ENCODE measurements at places on chromosomes 12 and 14.

- DNase-seq, result no peak
Measured at GRCh38 chr12:48030173-48030650, 25.9 kb upstream of the COL2A1 start.

DNA sequence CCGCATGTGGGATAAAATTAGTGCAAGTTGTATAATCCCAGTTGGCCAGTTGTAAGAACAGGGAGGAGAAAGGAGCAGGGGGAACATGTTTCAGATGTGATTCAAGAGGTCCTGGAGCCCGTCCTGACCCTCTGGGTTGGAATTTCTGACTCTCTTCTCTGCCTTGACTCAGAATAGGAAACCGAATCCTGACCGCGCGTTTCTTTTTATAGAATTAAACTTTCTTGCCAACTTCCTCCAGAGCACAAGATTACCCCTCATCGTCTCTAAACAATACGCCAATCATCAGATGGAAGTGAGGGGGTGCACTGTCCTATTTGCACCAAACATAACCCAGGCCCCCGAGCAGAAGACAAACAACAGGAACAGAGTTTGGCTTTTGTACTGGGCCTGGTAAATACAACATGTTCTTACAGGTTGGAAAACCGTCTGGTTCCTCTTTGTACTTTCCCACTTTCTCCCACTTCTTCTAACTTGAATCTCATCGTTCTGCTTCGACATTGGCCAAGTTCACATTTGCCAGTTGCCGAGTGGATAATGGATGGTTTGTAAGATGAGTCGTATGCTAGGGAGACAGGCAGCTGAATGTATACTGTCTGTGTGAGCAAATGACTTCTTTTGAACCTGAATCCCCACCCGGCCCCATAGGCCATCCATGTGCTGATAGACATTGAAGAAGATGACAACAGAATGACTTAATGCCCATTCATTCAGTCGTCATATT, 42.6 kb upstream of the MED13L start:
- DNase-seq, result no peak

DNA sequence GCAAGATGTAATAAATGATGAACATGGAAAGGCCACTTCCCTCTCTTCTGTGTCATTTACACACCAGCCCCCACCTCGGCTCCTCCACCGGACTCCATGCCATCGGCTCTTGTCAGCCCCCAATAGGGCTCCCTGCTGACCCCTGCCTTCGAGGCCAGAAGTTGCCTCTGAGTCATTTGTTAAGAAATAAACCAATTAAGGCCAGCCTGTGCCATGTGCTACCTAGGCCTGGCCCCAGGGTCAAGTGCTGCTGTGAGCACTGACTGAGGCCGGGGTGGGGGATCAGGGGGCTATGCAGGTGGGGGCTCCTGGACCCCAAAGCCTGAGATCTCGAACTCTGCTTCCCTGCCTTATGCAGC, 53.2 kb downstream of the TESC start:
- no peak for DNase-seq

DNA sequence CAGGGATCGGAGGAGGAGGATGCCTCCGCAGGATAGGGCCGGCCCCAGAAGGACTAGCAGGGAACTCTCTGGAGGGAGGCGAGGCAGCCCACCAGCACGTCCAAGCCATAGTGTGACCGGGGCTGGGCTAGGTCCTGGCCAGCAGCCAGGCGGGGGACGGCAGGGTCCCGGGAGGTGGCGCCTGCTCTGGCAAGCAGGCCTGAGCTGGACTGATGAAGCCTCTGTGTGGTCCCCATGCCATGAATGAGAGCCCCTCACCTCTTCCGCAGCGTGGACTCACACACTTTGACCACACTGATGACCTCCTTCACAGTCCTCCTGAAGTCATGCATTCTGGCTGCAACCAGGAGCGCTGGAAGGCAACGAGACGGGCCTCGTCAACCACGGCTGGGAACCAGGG, 19.8 kb upstream of the BTBD6 start:
- no peak for DNase-seq

- no peak for DNase-seq
Measured at GRCh38 chr12:66901138-66901932, 222.5 kb upstream of the GRIP1 start.

GRCh38 chr12:6822426-6823135, 960 bp downstream of the GPR162 start:
- no peak for DNase-seq

DNA sequence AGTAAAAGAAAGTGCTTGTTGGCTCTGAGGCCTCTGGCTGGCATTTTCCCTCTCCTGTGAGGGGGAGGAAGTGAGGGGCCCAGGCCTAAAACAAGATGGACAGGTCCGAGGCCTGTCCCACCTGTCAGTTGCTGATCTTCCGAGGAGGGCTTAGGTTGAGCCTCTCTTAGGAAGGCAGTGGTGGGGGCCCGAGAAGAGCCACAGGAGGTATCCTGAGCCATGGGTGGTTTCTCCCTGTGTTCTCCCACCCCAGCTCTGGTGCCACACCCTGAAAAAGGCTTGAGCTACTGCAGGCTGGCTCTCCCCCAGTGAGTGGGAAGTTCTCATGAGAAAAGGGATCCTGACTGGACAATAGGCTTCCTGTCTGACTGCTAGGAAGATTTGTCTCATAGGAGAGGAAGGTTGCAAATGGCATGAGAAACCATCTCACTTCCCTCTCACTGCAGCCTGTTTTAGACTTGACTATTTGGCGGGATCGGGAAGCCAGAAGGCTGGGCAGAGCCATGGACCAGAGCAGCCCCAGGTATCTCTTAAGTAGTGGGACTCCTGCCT, 72.1 kb upstream of the SRSF5 start:
- no peak for DNase-seq

DNA sequence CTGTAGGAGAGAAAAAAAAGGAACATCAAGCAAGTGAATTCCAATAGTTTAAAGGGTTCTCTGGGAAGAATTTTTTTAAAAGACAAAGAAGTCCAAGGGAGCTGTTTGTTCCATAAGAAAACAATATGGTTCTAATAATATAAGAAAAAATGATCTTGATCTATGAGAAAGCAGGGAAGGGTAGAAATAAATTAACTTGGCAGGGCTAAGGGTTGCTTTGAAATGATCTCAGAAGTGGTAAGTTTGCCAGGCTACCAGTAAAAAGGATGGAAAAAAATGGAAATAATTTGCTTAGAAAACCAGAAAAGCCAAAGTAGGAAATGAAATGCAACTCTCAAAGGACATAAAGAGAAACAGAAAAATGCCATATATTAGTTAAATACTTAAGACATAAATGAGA, 41.7 kb upstream of the EMP1 start:
- DNase-seq, result no peak

GRCh38 chr12:26979733-26980132, 34.5 kb downstream of the TM7SF3 start:
- no peak for DNase-seq

- no peak for DNase-seq
Measured at GRCh38 chr12:81718616-81719015, 40.5 kb downstream of the PPFIA2 start.

- DNase-seq, result no peak
Measured at GRCh38 chr14:95275494-95275893, 44.2 kb downstream of the CLMN start.

DNA sequence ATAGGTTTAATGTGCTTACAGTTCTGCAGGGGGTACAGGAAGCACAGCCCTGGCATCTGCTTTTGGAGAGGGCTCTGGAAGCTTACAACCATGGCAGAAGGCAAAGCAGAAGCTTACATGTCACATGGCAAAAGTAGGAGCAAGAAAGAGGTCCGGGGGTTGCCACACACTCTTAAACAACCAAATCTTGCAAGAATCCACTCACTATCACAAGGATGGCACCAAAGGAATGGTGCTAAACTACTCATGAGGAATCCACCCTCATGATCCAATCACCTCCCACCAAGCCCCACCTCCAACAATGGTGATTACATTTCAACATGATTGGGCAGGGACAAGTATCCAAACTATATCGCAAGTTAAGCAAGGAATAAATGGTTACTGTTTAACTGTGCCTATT, 255.8 kb upstream of the AVPR1A start:
- DNase-seq, result no peak

GRCh38 chr12:46160981-46161690, 107.7 kb downstream of the SLC38A1 start:
- DNase-seq, result no peak

GRCh38 chr14:69877492-69877891, 1.7 kb upstream of the SMOC1 start:
- DNase-seq, result no peak

DNA sequence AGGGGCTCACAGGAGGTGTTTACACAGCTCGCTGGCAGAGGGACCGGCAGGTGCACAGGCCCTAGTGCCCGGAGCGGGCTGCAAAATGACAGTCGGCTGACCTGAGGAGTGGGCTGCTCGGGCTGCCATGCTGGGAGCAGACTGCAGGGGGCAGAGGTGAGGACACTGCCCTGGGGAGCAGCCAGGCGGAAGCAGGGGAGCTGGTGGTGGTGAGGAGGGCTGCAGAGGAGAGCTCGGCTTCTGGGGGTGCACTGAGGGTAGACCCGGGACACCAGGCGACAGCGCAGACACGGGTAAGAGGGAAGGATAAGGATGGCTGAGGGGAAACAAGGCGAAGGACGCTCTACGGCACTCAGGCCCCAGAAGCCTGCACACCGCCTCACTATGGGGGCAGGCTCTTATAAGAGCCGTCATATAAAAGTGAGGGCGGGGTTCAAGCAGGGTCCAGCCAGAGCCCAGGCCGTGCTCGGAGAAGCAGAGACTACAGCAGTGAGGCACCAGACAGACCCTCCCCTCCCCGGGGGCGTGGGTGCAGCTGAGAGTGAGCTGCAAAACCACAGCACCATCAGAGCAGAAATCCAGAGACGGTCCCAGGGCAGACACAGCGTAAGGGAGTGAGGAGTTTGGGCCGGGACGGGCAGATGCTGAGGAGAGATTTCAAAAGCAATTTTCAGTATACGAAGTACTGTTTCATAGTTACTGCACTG, 62.5 kb downstream of the CCDC88C start:
- DNase-seq, result no peak

DNA sequence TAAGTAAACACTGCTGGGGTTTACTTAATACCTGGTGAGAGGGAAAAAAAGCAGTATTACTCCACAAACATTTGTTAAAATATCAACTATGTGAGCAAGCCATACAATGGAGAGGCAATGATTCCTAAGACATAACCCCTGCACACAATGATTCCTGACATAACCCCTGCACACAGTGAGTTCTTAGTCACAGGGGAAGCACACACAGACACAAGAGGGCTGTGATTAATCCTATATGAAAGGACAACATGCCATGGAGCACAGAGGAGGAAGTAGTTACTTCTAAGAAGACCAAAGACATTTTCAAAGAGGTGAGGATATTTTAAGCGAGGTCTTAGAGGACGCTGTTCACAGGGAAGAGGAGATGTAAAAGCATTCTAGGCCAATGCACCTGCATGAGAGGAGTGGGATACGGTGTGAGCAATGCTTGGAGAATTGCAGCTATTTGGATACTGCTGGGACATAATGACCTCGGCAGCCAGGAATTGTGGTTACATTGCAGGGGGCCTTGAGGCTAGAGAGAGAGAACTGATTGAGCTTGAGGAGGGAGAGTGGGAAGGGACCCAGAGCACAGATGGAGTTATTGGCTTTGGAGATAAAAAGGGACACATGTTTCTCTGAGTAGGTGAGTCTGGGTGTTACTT, 211.9 kb downstream of the APAF1 start:
- peak; percentile 24 for DNase-seq

GRCh38 chr12:11827091-11828061, 177.9 kb downstream of the ETV6 start:
- peak; percentile 52 for DNase-seq

DNA sequence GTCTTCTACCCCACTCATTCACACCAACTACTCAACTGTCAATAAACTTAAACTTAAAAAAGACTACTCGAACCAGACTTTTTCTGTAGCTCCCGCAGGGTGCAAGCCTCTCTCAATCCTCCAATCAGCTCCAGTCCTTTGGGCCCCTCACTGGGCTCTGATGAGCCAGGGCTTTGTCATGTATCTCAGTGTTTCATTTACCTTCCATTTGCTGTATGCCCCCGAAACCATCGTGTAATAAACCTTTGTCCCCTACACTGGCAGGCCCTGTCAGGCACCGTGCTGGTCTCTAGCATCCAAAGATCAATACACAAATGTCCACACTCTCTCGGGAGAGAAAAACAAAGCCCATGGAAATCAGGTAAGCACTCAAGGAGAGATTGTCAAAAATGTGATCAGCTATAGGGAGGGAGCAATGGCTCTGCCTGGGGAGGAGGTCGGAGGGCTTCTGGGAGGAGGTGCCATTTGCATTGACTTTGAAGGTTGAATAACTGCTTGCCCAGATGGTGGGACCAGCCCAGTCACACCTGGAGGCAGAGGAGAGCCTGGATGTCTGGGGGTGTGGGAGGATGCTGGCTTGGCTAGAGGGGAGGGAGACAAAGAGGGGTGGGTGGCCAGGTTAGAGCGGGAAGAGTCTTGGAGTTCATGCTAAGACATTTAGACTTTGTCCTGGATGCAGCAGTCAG, 42.1 kb upstream of the DICER1 start:
- no peak for DNase-seq

DNA sequence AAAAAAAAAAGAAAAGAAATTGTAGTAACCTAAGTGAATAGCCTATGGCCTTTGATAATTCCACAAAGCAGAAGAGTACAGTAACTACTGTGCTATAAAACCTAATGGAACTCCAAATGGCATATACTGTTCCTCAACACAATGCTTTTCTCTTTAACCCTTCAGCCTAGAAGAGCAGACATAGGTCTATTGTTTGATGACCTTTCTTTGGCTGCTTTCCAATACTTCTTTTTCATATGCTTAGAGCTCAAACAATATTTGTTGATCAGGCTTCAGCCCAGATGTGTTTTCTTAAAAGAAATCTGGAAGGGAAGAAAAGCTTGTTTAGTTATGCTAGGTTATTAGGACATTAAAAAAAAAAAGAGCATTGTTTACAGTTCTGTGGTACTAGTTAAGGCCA, 116.4 kb downstream of the NTN4 start:
- DNase-seq, result no peak

DNA sequence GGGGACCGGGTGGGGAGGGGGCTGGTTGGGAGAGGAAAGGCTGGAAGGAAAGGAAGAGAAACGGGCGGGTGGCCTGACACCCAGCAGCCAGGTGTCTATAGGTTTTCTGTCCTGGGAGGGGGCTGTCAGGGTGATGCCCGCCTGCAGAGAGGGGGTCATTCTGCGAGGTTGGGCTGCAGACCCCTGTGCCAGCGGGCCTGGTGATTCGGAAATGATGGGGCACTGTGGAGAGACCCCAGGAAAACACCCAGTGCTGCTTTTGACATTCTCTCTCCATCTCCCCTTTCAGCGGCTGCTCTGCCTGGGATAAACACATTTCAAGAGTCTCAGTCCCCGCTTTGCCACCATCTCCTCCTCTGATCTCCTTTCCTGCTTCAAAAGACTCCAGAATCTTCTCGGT, 168.5 kb upstream of the RTL1 start:
- DNase-seq, result no peak
